GM23248 (cell line): ENCODE measurements at places on chromosomes 3 and 15.
A peak's percentile ranks its signal among the peaks of the same experiment; 100 is the strongest.

- DNase-seq, result peak; percentile 64
Observed at GRCh38 chr15:100602823-100603393, 519 bp downstream of the ASB7 start.

GRCh38 chr15:60957111-60957510, 272.0 kb downstream of the RORA start:
- no peak for DNase-seq

DNA sequence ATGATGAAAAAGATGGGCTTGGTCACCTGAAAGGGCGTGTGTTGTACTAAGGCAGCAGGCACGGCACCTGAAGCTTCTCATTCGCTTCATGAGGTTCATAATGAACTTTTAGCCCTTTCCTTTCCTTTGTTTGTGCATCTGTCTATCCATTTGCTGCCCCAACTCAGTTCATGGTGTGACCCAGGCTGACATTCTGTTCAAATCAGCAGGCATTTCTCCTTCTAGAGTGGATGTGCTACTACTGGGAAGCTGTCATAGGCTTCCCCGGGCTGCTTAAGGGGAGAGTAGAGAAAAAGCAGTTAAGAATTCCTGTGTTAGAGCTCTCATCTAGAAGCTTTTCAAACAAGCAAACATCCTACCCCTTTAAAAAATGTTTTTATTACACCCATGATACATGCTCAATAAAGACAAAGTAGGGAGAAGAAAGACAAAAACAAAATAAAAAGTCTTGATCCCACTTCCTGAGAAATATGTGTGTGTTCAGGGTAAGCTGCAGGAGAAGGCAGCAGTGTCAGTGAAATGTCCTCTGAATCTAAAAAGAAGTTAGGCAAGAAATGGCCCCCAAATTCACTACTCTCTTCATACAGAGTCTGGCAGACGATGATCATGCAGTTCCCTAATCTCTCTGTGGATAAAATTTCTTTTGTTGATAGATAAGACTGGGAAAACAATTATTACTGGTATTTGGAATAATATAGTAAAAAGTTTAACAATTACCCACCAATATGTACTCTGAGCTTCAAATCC, 136.9 kb upstream of the PFN2 start:
- peak; percentile 35 for DNase-seq

DNA sequence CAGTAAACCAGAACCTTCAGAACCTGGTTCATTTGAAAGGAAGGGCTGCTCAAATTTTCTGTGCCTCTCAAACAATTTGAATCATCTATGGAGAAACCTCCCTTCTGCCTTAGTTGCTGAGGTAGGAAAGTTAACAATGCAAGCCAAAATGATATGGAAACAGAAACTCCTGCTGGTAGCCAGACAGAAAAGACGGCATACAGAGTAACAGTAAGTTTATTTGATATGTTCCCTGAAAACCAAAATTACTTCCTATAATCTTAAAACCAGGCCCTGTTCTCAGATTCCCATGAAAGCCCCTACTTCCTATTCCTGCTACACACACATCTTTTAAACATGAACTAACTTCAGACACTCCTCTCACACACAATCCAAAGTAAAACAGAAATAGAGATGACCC, 86.2 kb downstream of the TBC1D5 start:
- DNase-seq, result no peak

DNA sequence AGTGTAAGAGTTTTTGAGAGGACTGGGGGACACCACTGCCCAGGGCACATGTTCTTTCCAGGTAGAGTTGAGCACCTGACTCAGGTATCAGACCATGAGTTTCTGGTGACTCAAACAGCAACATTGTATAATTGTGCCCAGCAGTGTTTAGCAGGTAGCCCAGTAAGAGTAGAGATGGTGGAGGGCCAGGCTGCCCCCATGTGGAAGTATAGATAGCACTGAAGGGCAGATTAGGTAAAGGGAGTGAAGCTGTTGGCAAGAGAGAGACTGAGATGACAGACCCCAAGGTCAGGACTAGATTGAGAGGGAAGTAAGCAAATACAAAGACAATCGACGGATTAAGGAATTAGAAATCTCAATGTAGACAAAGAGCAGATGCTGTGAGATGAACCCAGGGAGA, 74.6 kb downstream of the TRIM42 start:
- no peak for DNase-seq

GRCh38 chr15:50051811-50052419, 67.1 kb downstream of the ATP8B4 start:
- DNase-seq, result peak; percentile 91

- DNase-seq, result no peak
Observed at GRCh38 chr3:26205475-26205874, 415.6 kb downstream of the OXSM start.

DNA sequence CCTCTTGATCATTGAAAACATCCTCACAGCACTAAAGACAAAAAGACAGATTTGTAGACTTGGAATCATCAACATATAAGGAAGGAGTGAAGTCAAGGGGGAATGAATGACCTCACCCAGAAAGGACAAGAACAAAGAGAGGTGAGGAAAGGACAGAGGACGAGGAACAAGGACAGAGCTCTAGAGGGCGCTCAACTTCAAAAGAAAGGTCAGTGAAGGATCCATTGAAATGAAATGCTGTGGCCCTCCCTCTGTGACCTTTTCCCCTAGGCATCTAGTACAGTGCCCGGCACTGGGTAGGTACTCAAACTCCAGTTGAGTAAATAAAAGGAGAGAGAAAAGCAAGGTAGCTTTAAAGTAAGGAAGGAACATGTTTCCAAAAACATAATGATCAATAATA, 2.6 kb downstream of the ATP8B4 start:
- peak; percentile 48 for DNase-seq

- no peak for DNase-seq
Observed at GRCh38 chr3:38489766-38490165, 6.4 kb upstream of the EXOG start.
